ENCODE measurements at places on chromosomes 11 and 22.

GRCh38 chr11:79235696-79236095 is 205.1 kb downstream of the TENM4 start:
- no peak for DNase-seq

DNA sequence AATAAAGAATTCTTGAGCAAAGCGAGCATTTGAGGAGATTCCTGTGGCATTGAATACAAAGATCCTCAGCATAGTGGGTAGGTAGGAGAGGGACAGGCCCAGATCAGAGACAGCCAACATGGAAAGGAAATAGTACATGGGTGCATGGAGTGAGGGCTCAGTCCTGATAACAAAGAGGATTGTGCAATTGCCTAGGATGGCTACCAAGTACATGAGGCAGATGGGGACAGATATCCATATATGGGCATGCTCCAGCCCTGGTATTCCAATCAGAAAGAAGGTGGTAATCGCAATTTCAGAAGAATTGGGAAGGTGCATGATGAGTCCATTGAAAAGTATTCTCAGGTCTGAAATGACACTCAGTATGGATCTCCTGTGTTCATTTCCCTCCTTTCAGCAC is 8.6 kb downstream of the OR51T1 start:
- DNase-seq: no peak

DNA sequence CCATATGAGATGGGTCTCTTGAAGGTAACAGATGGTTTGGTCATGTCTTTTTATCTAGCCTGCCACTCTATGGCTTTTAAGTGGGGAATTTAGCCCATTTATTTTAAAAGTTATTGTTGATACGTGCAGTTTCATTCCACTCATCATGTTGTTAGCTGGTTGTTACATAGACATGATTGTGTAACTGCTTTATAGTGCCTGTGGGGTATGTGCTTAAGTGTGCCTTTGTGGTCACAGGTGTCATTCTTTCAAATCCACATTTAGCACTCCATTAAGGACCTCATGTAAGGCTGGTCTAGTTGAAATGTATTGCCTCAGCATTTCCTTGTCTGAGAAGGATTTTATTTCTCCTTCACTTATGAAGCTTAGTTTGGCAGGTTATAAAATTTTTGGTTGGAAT is 263.8 kb upstream of the LUZP2 start:
- no peak for DNase-seq

GRCh38 chr11:61603667-61604066 is 22.8 kb upstream of the SYT7 start:
- DNase-seq: no peak

- no peak for DNase-seq
Measured at GRCh38 chr11:61510166-61510919, 1.8 kb downstream of the LRRC10B start.

- no peak for DNase-seq
Measured at GRCh38 chr22:46764779-46765485, 2.5 kb downstream of the TBC1D22A start.

DNA sequence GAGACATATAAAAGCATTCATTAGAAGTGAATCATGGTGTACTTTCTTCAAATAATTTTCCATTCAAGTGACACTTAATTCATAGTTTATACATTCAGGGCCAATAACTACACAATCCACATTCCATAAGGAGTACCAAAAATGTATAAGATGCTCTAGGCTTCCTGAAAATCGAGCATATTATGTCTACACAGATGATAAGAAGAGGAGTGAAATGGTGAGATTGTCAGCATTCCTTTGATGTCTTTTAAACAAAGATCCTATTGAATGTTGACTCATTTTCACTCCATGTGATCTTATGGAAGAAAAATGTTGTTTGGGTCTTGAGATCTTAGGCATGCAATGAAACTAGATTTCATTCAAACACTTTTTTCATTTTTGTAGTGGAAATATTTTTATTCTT is 843.2 kb downstream of the KCNA4 start:
- DNase-seq: peak; percentile 74

DNA sequence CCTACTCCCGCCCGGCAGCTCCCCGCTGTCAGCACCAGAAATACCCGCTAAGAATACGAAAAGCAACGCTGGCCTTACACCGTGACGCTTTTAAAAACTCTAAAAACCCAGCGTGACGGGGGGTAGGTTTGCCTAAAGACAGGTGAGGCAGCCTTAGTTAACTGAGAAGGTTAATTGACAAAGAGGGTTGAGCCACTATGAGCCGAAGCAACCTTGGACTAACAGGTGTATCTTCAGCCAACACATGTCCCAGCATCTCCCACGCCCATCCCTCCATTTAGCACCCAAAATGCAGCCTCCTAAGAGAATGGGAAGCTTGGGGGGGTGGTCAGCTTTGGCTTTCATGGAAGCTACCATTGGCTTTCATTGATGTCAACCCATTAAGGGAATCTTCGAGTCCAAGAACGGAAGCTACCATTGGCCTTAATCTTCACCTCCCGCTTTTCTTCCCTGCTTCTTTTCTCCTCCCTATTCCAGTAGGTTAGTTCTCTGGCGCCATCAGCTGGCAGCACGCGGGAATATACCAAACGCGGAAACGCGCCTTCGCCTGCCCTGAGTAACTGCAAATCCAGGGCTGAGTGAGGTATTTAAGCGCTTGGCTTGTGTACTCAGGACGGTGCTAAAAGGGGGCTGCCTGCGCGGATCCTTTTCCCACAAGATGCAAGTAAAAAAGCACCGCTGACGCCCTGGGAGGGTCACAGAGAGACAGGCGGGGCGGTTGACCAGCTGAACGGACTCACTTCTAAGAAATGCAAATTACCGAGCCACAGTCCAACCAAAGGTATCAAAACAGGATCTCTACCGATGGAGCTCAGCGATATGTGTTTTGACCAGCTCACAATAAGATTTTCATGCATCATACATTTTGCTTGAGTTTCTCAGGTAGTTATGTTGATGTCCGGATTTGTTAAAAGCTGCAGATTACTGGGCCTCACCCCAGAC is 38.5 kb upstream of the GLYATL1 start:
- peak; percentile 87 for DNase-seq

GRCh38 chr22:25347752-25348102 is 128.3 kb downstream of the CRYBB2 start:
- no peak for DNase-seq

DNA sequence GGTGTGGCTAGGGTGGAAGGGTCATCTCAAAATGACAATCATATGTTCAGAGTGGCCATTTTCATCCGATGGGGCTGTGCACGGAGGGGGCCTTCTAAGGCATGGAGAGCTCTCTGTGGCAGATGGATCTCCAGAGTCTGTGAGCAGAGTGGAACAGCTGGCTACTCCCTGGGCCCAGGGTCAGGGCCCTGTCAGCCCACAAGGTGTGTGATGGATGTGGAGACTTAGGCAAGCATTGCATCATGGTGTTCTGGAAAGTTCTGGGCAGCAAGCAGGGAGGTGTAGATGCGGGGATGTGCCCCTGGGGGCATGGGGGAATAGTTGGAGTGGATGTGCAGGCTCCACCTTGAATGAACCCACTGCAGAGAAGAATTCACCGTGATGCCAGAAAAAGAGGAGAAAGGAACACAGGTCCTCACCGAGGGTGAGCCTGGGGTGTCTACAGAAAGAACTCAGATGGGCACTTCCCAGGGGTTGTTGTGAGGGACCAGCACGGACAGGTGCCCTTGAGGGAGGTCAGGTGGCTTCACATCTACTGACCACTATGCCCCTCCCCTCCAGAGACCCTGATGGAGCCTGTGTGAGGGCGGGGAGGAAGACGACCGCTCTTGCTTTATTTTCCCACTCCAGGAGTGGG is 51.1 kb downstream of the CHRDL2 start:
- DNase-seq: no peak

DNA sequence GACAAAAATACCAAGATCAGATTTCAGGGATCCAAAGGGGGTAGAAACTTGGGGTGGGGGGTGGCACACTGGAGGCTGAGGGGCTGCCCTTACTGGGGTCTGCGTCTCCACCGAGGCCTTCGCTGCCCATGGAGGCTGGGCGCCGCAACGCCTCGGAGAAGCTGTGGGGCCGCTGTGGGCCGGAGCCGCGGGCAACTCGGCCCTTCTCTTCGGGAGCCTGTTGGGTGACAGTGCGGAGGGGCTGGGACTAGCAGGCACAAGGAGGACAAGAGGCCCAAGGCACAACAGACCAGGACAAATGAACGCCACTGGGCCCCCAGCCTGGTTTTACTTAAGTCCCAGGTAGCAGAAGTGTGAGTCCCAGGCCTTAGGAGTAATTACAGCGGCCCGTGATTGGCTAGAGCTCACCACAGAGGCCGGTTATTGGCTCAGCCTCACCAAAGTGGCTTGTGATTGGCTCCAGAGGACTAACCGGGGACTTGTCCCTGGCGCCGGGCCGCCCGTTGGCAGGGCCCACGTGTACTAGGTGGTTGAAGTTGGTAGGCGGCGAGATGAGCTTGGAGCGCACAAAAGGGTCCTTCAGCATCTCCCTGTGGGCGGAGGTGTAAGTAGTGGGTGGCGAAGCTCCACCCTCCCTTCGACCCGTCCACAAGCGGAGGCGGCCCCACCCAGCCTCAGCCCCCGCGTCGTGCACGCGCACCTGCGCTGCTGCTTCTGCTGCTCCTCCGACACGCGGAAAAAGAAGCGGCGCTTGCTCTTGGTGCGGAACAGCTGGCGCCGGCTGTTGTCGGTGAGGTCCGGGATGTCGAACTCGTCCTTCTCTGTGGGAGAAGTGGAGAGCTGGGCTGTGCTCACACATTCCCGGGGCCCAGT is 16.5 kb upstream of the MEN1 start:
- DNase-seq: no peak

DNA sequence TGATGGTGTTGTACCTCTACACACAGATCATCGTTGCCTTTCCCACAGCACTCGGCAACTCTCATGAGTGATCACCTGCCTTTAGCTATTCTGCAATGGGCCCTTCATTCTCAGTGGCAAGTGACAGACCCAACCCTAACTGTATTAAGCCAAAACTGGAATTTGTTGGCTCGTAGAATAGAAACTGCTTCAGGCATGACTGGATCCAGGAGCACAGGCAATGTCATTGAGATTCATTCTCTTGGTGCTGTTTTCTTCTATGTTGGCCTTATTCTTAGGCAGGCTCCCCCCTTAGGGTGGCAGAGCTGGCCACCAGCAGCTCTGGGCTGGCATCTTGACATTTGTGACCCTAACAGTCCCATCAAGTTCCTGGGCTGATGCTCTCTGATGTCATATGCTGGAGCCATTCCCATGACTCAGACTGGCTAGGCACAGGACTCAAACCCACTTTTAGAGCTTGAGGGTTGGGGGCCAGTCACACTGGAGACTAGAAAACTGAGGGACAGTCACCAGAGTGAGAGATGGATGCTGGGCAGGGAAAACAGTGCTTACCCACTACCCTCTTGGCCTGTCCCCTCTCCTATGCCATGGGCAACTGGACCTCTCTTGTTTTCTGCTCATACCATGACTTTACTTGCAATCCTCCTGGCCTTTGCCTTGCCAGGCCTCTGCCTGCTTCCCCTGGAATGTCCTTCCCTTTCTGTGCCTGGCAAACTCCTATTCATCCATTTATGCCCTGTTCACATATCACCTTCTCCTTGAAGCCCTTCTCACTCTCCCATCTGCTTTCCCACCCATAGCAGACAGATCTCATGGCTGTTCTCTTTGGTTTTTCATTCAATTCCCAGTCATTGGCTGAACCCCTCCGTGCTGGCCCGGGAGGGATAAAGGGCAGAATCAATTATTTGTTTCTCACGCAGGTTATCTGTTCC is 7.1 kb upstream of the CDC42EP2 start:
- DNase-seq: peak; percentile 39

DNA sequence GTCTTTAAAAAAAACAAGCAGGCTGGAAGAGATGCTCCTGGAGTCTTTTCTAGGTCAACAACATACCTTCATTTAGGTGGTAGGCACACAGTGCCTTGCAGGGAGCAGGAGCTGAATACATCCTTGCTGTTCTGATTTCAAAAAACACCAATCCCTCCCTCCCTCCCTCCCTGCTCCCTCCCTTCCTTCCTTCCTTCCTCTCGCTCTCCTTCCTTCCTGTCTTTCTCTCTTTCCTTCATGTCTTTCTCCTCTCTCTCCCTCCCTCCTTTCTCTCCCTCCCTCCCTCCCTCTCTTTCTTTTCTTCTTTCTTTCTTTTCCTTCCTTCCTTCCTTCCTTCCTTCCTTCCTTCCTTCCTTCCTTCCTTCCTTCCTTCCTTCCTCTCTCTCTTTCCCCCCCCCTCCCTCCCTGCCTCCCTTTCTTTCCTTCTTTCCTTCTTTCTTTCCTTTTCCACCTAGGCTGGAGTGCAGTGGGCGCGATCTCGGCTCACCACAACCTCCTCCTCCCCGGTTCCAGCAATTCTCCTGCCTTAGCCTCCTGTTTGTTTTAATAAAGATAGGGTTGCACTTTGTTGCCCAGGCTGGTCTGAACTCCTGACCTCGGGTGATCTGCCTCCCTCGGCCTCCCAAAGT is 245.1 kb downstream of the MIAT start:
- no peak for DNase-seq

DNA sequence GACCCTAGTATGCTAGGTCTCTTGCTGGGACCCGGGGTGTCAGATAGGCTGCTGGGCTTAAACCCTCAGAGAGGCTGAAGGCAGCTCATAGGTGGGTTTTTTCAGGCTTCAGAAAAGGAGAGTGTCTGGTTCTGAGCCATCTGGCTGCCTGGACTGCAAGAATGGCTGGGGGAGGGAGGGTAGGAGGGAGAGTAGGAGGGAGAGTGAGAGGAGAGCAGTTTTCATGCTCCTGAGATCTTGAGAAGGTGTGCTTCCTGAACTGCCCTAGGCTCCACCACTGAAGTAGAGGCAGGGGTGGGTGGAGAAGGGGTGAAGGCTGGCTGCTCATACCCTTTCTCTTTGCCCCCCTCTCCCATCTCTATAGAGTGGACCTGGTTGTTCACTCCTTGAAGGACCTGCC is 4.6 kb downstream of the HMBS start:
- DNase-seq: no peak

GRCh38 chr11:102577182-102577581 is 46.6 kb upstream of the MMP7 start:
- DNase-seq: peak; percentile 53

DNA sequence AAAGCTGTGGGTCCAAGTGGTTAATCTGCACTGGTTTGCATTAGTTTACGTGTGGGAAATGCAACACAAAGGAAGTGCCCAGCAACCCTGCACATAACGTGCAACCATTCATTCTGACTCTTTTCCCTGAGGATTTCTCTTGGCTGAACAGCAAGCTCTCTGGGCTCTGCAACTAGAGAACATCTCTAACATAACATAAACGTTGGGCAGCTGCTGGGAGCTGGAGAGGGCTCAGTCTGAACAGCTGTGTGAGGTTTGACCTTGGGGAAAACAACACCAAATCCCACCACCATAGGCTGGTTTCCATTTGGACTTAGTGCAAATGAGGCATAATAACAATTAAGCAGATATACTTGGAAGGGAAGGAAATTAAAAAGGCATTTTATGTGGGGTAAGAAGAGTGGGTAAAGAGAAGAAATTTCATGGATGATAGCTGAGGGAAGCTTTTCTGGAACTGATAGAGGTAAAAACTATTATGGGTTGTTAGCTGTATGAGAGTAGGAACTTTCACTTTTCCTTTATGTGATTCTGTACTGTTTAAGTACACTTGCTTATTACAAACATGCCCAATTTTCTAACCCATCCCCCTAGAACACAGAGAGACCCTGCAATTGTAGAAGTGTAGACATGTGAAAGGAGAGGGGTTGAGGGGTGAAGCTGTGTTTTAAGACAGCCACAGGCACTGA is 76.2 kb downstream of the SNX19 start:
- no peak for DNase-seq

- DNase-seq: no peak
Measured at GRCh38 chr22:26709617-26710390, 52.4 kb downstream of the MIAT start.

- peak; percentile 65 for DNase-seq
Measured at GRCh38 chr11:73752216-73752867, 8.5 kb downstream of the RAB6A start.
